ENCODE measurements at places on chromosomes 5 and 9.

DNA sequence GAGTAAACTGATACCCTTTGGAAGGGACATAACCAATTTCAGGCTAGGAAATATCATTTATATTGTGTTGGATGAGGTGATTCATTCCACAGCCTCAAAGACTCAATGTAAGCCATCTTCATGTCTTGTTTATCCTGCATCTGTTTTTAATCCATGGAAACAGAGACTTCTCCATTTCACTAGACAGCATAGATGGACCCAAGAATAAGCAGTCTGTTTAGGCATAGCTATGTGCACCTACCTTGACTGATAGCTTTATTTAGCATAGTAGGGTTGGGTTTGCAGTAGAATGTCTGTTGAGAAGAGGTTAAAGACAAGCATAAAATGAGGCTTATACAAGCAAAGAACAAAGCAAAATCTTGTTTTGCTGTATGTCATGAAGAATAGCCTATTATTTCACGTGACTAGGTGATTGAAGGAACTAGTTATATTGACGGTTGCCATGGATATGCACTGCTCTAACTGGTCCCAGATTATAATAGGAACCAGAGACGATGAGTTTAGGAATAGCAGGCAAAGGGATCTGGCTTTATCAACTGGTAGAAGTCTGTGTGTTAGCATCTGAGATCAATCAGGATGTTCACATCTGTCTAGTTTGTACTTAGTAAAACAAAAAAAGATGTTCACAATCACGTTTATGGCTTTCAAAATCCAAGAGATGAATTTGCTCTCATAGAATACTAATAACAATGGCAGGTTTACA lies 154.8 kb upstream of the KLF9 start:
- DNase-seq, result no peak

GRCh38 chr9:70923961-70924360 lies 197.5 kb downstream of the TRPM3 start:
- DNase-seq, result no peak

DNA sequence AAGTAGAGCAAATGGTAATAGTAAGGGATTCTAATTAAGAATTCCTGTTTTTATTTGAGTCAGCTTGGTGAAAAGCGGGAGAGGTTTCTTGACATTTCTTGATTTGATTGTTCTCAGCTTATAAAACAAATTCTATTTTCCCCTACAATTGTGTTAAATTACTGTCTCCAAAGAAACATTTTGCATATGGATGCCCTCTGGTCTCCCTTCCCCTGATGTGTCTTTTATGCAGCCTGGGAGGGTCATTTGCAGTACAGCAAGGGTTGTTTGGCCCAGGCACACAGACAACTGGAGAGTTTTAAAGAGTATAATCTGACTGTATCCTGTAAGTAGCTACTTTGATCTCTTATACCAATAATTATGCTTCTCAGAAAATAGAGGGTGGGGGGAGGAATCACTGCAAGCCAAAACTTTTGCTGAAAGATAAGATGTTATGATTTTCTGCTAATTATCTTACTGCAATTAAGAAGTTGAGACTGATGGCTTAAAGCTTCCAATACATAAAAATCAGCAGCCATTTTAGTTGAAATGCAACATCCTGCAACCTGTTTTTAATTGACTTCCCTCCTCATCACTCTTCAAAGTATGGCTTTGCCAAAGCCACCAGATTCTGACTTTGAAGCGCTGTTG lies 204.1 kb upstream of the SEMA6A start:
- no peak for DNase-seq

DNA sequence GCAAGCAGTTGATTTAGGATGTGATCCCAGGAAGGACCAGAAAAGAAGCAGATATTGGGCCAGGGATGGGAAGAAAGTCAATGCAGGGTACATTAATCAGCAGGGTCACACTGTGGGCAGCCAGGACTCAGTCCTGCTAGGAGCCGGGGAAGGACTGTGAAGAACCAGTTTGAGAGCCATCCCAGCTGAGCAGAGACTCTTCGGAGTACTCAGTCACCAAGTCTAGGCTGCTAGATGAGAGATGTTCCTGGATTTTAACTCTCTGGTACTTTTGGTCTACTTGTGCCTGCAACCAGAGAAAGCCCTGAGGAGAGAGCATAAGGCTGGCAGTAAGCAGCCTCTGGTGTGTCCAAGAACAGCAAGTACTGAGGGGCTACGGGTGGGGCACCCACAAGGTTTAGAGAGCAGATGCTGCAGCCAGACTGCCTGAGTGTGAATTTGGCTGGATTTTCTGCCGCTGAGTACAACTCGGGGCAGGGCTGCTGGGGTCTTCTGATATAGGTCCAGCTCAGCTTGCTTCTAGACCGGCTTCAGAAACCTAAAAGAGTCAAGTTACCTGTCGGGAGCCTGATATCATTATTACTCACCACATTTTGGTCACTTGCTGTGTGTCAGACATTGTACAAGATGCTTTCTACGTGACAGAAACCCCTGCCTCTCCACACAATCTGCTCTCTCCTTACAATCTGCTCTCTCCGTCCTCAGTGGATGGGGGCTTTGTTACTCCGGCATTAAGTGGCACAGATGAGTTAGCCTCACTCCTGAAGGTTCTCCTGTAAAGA lies 250.2 kb upstream of the GAS1 start:
- no peak for DNase-seq

GRCh38 chr5:53817183-53817582 lies 256.7 kb downstream of the NDUFS4 start:
- no peak for DNase-seq

DNA sequence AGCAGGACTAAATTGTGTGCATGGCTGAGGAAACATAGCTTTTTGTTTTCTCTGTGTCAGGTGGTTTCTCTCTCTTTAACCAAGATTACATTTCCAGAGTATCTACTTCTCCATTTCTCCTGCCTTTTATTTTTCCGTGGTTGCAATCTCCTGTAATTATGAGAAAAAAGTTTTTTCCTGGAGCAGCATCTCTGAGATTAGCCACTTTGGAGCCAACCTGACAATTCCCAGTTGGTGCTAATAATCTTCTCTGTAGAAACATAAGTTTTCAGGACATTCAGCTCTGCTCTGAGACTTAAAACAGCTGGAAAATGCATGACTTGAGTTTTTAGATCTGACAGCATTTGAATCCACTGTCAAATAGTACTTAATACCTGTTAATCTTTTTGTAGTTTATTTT lies 67.1 kb upstream of the GAS1 start:
- no peak for DNase-seq

- no peak for DNase-seq
Observed at GRCh38 chr9:99058964-99059921, 45.7 kb upstream of the TGFBR1 start.

DNA sequence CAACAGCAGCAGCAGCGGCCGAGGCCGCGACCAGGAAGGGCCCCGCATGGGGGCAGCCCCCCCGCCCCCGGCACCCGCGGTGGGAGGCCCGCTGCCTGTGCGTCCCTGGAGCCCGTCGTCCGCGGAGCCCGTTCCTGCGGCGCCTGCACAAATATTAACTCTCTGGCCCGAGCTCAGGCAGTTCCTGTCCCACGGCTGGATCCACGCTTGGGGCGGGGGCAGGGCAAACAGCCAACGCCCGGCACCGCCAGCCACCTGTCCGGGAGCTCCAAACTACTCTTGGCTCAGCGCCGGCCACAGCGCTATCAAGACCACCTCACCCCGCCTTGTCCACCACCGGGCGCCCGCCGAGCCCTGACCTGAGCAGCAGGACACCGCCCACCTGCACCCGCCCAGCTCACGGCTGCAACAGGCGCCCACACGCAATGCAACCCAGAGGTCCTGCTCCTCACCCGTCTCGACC lies at the start of gene LRRC26:
LRRC26 (minus strand) TSS at position 156 of the 463 bp plus-strand sequence; CDS start at position 48, 108 bp downstream.
- DNase-seq, result no peak

- DNase-seq, result no peak
Observed at GRCh38 chr5:17019324-17019723, 83.2 kb upstream of the MYO10 start.

DNA sequence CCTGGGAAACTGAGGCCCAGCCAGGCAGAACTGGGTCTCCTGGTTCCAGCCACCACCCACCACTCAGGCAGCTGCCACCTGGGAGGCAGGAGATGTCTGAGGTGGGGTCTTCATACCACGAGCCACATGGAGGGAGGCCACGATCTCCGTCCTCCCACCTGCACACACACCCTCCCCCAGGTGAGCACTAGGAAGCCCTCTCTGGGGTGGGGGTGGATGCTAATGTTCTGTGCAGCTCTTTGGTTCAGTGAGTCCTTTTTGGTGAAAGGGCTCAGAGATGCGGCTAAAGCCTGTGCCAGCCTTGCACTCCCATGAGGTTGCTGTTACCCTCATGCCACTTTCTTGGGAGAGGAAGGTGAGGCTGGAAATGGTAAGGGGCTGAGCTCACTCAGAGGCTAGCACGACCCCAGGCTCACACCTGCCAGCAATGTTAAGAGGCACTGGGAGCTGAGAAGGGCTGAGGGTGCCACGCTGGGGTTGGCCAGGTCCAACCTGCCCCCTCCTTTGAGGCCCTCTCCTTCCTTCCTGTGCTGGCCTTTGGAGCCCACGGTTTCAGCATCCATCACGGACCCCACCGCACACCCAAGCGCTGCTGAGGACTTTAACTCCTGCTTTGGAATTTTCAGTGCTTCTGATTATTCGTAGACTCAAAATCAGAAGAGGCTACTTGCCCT lies 26.6 kb upstream of the OBP2B start:
- no peak for DNase-seq

DNA sequence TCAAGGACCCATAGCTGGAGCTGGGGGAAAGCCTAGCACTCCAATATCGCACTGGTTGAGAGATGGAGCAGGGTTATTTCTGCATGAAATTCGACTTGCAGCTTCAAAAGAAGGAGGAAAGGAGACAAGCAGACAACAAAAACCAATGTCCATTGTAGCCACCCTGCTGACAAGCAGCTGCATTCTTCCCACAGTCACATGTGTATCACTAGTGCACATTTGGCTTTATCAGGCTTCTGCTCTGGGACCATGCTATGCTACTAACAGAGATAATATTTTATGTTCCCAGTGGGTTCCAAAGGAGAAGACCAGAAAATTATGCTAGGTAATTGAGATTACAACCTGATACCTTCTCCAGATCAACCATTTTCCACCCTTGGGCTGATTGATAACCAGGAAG lies 59.7 kb downstream of the MFAP3 start:
- no peak for DNase-seq

DNA sequence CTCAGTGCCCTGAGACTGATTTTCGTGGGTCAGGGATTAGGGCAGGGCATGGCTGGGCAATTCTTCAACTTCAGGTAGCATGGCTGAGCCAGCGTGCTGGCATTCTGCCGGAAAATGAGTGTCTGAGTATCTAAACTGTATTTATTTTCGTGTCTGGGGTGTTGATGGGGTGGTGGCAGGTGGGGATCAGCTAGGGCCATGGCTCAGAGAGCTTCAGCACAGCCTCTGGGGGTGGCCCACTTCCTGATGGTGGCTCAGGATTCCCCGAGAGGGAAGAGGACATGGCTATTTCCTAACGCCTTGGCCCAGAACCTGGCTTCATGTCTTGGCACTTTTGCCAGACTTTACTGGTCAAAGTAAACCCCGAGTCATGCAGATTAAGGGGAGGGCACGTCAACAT lies 260.5 kb downstream of the GADD45G start:
- no peak for DNase-seq

DNA sequence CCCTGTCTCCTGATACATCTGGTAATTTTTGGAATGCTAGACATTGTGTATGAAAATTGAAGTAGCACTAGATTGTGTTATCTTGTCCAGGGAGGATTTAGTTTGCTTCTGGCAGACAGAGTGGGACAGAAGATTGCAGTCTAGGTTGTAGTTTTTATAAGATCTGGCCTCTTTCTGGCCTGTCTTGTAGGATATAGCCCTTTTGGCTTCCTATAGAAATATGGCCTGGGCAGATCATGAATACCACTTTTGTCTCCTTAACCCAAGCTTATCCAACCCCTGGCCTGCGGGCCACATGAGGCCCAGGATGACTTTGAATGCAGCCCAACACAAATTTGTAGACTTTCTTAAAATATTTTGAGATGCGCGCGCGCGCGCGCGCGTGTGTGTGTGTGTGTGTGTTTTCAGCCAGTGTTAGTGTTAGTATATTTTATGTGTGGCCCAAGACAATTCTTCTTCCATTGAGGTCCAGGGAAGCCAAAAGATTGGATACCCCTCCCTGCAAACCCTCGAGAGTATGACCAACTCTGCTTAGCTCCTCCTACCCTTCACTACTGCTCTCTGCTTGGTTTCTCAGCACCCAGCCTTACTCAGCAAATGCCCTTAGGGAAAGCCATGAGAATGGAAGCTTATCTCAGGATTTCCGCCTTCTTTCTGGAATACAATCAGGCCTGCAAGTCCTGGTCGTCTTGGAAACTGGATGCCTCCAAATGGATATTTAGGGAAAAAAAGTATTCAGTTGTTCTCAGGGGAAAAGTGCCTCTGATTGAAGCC lies 26.5 kb downstream of the ANKRD33B start:
- no peak for DNase-seq

DNA sequence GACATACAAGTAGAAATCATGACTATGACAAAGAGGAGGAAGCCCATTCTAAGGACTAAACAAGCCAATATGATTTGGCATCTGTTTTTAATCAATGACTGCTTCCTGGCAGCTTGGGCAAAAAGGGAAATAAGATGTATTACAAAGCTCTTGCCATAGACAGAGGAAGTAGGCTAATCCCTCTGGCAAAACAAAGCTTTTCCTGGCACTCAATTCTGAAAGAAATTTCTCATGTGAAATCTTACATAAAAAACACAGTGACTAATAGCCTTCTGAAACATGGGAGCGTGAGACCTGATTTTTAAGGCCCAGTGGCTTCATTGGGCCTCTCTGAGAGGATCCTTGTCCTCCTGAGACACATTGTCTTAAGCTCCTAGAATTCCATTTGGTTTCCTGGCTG lies 93.6 kb downstream of the COL23A1 start:
- DNase-seq, result no peak
